ENCODE measurements at places on chromosomes 7 and 10.

- DNase-seq, result no peak
Measured at GRCh38 chr10:21515361-21516241, 9.9 kb downstream of the SKIDA1 start.

GRCh38 chr7:91240376-91240941 is 23.8 kb upstream of the FZD1 start:
- DNase-seq, result peak; percentile 36

GRCh38 chr10:123513870-123514269 is 152.3 kb upstream of the GPR26 start:
- DNase-seq, result no peak

DNA sequence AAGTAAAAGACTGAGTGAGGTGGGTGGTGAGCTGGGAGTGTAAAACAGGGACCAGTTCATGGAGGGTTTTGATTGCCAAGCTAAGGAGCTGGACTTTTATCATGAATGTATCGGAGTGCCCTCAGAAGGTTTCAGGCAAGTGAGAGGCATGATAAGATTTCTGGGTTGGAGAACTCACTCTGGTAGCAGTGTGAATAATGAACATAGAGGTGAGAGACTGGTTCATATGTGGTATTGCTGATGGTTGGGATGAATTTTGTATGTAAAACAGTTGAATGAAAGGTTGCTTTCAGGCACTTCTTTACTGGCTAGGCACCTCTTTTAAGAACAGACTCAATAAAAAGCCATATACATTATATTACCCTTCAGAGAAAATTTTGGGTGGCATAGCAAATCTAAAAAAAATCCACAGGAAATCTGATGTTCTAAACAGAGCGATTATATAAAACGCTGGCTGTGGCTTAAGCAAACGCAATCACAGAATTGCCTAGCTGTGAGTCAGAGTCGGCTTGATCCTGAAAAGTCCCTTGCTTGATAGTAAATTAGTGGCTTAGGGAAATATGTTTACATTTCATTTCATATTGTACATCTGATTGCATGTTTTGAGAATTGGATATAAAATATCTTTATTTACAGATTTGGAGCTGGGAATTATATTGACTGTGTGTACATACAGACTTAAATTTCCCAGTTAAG is 92.9 kb upstream of the HDAC9 start:
- no peak for DNase-seq

DNA sequence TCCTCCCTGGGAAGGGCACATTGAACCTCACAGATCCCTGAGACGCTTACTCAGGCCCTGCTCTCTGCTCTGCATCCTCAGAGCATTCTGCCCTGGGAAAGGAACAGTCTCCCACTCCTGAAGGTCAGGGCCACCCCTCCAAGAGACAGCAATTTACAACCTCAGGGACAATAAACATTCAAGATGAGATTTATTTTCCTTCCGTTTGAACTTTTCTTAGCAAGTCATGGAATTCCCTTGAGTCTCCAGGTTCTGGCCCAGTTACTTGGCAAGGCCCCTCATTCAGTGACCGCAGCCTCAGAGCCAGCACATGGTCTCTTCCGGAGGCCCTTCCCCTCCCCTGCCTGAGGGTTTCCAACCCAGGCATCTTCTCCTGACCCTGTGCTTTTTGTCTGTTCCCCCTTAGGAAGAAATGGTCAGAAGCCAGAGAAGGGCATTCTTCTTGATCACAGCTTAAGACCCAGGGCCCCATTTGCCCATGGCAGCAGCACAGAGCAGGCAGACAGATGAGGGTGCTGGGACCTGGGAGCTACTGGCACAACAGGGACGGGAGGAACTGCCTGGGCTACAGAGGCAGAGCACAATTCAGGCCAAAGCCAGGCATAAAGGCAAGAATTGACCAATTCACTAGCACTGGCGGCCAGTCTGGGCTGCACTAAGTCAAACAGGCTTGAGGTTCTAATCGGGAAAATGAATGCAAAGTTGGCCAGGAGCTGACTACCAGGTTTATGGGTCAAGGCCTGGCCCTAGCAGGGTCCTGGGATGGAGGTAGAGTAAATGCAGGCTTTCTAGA is 56.7 kb downstream of the VSTM4 start:
- no peak for DNase-seq

- no peak for DNase-seq
Measured at GRCh38 chr7:122100021-122100420, 44.0 kb downstream of the AASS start.

DNA sequence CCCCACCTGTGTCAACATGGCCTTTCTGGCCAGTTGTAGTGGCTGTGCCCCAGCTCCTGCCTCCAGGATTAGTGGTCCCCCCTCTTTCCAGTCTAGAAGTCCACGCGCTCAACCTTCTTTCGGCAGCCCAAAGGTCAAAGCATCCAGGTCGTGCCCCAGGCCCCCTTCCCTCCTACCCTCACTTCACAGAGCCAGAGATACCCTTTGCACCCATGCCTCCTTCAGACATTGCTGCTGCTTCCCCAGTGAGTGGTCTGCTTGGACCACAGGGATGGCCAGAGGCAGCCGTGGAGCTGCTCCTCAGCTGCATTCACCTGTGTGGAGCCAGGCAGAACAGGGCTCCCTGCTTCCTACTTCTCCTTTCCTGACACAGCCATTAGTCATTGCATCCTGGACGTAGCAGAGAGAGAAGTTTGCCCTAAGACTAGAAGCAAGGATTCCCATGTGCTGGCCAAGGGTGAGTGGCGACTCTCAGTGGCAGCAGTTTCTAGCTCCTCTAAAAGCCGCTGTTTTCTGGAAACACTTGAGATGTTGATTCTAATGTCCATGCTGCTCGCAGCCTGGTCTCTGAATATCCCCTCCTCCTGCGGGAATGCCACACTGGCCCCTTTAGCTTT is 243.1 kb upstream of the SHH start:
- no peak for DNase-seq

DNA sequence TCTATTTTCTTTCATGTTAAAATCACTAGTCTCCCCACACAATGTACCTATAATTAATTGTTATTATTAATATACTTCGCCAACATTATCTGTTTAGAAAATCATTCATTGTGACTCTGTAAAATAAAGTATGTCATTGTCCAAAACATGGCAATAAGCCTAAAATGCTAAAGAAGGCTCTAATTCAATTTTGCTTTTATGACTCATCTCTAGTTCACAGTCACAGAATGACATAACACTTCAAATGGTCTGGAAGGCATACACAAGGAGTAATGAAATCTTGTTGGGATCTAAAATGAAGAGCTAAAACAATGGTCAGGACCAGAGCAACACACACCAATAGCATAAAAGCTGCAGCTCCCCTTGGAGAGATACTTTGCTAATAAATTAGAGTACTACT is 505.8 kb downstream of the GPAM start:
- no peak for DNase-seq

- no peak for DNase-seq
Measured at GRCh38 chr10:125348536-125348935, 188.2 kb upstream of the CTBP2 start.

DNA sequence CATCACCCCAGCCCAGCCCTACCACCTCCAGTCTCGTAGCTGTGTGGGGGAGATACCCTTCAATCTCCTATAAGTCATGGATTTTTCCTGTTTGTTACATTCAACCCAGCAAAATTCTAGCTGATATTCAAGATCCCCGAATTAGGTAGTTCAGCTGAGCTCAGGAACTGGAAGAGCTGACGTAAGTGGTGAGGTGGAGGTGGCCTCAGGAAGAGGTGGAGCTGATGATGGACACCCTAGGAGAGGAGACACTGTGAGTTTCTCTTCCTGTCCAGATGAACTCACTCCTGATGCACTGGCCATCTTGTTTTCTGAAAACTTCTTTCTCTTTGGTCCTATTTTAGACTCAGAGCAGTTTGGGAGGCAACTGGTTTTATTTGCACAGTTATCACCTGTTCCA is 90.5 kb upstream of the PITRM1 start:
- DNase-seq, result no peak
